ENCODE measurements at places on chromosomes 4 and X. TPM values are rescaled to one million over a fixed set of nuclear protein-coding genes. Genes with fewer than 3 reads are reported as not detected.

FAM156A gene
- 8.4 TPM for total RNA-seq

FAM9B gene
- not detected for total RNA-seq

CLDN22 gene
- not detected for total RNA-seq

PPP4R3C gene
- total RNA-seq, result not detected

SPANXC gene
- total RNA-seq, result not detected

NOX1 gene
- total RNA-seq, result not detected

PCDH11X gene
- total RNA-seq, result not detected

RNF175 gene
- not detected for total RNA-seq

RGN gene
- total RNA-seq, result not detected

SETD7 gene
- 22.9 TPM for total RNA-seq

SOWAHB gene
- total RNA-seq, result 0.39 TPM

SOX3 gene
- not detected for total RNA-seq
